ENCODE measurements at places on chromosomes 2 and 18.

DNA sequence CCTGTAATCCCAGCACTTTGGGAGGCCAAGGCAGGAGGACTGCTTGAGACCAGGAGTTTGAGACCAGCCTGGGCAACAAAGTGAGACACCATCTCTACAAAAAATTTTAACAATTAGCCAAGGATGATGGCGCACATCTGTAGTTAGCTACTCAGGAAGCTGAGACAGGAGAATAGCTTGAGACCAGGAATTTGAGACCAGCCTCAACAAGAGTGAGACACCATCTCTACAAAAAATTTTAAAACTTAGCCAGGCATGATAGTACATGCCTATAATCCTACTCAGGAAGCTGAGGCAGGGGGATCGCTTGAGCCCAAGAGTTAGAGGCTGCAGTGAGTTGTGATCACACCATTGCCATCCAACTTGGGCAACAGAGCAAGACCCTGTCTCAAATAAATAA, 7.0 kb downstream of the MEMO1 start:
- no peak for DNase-seq

- no peak for DNase-seq
Measured at GRCh38 chr2:12289120-12289802, 427.5 kb upstream of the TRIB2 start.

- no peak for DNase-seq
Measured at GRCh38 chr2:51782921-51783765, 751.2 kb upstream of the NRXN1 start.

- DNase-seq = no peak
Measured at GRCh38 chr18:23864624-23865023, 149.9 kb upstream of the TTC39C start.

DNA sequence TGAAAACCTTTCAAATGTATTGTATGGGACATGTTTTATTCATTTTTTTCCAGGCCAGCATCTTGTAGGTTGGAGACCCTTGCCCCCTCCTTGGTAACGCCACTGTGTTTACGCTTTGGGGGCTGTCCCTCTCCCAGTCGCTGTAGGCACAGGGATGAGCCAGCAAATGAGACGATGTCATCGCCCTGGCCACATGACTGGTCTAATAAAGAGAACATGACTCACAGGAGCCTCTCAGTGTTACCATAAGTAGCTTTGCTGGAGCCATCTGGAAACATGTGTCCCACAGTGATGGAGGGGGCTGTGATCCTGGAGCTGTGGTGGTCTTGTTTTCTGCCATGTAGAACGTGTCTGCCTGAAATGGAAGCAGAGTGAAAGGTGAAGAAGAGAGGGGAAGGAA, 78.9 kb downstream of the CD8B2 start:
- DNase-seq = no peak

DNA sequence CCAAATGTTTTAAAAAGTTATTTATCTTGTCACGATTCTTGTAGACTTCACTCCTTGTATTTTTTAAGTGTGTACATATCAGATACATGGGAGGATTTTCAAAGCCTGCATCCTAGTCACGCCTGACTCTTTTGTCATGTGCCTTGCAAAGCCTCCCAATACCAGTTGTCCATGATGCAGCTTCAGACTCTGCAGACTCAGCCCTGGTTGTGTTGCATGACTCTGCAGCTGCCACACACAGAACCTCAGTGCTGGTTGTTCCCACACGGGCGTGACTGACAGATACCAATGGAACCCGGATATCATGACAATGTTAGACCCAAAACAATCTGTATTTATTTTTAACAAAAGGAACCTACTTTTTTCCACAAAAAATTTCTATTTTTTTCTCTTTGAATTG, 38.2 kb downstream of the TPO start:
- DNase-seq = no peak

DNA sequence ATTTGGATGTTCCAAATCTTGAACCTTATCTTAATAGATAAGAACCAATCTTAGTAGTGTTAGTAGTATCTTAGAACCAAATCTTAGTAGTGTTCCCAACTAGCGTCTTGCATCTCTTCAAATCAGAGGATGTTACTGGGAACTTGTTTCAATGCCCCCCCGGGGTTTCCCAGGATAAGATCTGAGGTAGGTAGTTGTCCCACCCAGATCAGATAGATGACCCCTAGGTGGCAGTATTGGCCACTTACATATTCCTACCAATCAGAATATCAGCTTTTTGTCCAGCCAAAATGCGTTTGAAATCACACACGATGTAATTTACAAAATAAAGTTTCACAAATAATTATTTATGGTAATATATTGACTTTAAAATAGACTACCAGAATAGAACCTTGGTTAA, 314.8 kb downstream of the MBD2 start:
- no peak for DNase-seq

- DNase-seq = no peak
Measured at GRCh38 chr2:29054430-29054829, 19.9 kb downstream of the PCARE start.

DNA sequence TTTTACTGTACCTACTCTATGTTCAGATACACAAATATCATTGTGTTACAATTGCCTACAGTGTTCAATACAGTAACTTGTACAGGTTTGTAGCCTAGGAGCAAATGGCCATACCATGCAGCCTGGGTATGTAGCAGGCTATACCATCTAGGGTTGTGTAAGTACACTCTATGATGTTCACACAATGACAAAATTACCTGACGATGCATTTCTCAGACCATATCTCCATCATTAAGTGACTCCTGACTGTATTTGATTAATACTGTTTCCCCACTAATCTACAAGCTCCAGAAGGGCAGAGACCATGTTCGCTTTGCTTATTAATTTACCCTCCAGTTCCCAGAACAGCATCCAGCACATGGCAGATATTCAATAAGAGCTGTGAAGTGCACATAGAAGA, 372.2 kb downstream of the METTL4 start:
- DNase-seq = no peak

- no peak for DNase-seq
Measured at GRCh38 chr2:225052703-225053102, 10.4 kb upstream of the DOCK10 start.

GRCh38 chr2:213225866-213226265, 58.4 kb upstream of the SPAG16 start:
- no peak for DNase-seq

DNA sequence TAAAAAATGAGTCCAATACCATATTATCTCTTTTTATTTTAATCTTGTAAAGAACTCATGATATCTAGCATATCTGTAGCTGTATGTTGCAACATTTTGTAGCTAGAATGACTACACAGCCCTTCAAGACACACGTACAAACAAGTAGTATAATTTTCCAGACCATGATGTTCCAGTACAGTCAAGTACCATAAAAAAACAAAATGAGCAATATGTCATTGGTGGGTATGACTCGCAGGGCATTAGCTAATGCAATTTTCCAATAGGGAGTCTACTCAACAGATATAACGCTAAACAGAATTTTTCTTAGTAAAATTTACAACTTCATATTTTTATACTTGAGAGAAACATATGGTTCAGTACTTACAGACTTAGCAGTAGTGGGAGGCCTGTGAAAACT, 53.6 kb upstream of the UGP2 start:
- DNase-seq = no peak

DNA sequence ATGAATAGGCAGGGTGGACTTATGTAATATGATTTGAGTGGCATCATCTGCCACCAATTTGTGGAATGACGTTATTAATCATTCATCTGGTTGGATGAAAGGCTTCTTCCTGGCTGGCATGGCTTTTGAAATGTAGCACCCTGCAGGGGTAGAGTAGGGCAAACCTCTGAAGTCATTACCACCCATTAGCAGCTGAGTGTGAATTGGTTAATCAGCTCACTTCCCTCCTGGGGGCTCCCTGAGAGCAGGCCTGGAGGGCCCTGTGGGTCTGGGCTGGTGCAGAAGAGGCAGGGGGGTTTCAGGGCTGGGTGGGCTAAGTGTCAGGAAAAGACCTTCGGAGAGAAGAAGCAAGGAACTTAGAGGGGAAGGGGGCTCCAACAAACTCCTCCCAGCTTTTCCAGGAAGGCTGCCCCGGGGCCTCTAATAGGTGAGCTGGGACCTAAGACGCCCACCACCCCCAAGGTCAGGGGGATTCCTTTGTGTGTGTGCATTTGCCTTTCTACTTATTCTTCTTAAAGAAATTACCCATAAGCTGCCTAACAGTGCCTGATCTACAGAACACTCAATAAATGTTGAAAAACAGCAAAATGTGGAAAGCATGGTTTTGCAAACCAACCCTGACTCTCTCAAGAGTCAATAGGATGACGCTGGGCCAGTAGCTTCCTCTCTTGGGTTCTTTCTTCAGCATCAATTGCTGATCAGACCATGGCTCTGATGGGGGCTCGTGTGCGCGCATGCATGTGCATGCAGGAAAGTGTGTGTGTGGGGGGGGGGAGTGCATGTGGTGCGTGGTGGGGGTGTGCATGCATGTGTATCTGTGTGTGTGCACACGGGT, 49.7 kb upstream of the ZNF516 start:
- DNase-seq = no peak

- DNase-seq = no peak
Measured at GRCh38 chr2:53127061-53127650, 640.4 kb upstream of the CHAC2 start.

DNA sequence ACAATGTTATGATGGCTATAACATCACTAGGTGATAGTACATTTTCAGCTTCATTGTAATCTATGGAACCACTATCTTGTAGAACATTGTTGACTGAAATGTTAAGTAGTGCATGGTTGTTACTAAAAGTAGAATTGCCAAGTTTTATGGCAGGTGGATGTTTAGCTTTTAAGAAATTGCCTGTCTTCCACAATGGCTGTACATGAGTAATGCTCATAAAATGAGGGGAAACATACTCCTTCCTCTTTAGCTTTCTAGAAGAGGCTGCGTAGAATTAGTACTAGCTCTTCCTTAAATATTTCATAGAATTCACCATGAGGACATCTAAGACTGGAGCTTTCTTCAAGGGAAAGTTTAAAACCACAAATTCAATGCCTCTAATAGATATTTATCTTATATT, 161.0 kb downstream of the TPGS2 start:
- no peak for DNase-seq

DNA sequence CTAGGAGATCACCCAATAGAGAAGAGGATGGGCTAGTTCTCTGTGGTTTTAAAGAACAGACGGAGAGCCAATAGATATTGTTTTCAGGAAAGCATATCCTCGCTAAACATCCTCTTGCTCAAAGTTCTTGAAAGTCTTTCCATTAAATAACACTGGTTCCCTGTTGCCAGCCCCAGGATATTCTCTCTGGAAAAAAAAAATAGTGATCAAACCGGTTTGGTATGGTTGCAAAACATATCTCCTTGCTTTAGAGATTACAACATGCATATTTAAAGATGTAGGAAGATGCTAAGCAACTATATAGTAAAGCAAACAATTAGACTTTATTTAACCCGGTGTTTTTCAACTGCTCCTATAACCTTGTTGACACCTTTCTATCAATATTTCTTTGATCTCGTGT, 211.4 kb downstream of the CMPK2 start:
- DNase-seq = no peak

DNA sequence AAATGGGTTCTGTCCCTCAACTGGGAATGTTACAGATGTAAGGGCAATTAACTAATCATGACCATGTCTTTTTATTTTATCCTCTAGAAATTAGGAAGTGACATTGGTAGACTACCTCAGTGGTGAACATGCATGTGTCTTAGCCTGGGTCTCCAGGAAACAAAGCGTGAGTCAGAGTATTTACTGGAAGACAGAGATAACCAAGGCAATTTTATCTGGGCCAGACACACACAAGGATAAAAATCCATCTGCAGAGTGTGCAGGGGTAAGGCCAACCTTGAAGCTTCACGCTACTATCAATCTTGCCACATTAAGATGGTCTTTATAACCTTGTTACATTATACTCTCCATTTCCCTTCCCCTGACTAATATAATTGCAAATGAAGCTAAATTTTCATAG, 487.5 kb downstream of the SUCLG1 start:
- DNase-seq = no peak

DNA sequence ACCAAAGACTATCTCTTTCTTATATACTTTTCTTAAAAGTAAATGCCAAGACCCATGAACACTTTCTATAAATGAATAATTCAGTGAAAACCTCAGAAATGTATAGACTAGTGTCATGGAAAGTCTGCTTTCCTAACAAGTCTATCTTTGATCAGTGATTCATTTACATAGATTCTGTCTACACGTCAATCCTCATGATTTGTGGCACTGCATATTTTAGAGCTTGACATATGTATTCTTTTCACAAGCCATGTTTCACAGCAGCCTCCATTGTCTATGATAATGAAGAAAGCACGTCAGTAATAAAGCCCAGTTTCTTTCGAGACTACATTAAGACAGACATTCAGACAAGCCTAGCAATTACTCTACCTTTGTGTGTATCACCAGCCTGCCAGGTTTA, 486.6 kb downstream of the IRS1 start:
- no peak for DNase-seq

DNA sequence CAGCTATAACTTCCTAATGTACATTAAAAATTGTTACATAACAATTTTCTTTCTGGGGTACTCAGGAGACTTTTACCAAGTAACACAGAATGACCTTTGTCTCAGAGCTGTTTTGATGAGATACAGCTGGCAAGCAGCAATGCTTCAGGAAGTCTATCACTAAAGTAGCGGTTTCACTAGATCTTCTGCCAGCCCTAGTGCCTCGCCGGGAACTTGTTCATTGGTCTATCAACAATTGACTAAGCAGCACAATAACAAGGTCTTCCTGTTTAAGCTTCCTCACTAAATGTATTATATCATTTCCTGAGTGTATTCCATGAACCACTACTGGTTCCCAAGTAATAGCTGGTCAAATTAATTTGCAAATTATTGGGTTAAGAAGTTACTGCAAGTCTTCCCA, 69.2 kb downstream of the TRIP12 start:
- no peak for DNase-seq

GRCh38 chr2:197210430-197210829, 100.2 kb downstream of the ANKRD44 start:
- no peak for DNase-seq

DNA sequence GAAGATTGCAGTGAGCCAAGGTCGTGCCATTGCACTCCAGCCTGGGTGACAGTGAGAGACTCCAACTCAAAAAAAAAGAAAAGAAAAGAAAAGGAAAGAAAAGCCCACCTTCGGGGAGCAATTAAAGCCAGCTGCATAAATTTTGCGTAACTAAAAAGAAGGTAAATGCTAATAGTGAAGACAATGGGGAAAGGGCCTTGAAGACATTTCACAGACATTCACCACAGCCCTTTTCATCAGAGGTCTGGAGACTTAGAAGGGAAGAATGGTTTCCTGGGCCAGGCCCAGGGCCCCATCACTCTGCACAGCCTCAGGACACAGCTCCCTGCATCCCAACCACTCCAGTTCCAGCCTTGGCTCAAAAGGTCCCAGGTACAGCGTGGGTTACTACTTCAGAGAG, 35.1 kb upstream of the MSH6 start:
- no peak for DNase-seq

GRCh38 chr2:210541290-210541902, 15.0 kb upstream of the CPS1 start:
- DNase-seq = no peak

GRCh38 chr2:210227290-210228088, 2.2 kb upstream of the ACADL start:
- no peak for DNase-seq

DNA sequence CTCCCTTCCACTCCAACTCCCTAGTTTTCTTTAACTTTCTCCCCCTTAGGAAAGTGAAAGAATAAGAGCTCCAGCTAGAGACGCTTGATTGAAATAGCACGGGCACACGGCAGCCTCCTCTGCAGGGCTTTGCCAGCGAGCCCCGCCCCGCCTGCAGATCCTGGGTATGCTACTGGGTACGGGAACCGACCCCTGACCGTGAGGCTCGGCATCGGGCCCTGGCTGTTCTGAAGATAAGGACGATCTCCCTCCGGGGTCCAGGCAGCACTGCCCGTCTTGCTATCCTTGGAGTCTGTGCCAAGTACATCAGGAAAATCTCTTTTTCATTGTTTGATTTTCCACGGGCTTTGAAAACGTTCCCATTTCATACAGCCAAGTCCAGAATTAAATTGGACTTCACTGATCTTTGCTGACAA, 284.5 kb downstream of the MTX2 start:
- peak; percentile 58 for DNase-seq

Measured in cerebellar nuclear complex (tissue), 1 donor.